Activated CD8-positive, alpha-beta memory T cell treated with anti-CD3 and anti-CD28 coated beads for 24 hours (primary cell): ENCODE measurements at places on chromosomes 6 and 20.

- DNase-seq, result no peak
Measured at GRCh38 chr20:22977047-22977785, 57.9 kb upstream of the SSTR4 start.

DNA sequence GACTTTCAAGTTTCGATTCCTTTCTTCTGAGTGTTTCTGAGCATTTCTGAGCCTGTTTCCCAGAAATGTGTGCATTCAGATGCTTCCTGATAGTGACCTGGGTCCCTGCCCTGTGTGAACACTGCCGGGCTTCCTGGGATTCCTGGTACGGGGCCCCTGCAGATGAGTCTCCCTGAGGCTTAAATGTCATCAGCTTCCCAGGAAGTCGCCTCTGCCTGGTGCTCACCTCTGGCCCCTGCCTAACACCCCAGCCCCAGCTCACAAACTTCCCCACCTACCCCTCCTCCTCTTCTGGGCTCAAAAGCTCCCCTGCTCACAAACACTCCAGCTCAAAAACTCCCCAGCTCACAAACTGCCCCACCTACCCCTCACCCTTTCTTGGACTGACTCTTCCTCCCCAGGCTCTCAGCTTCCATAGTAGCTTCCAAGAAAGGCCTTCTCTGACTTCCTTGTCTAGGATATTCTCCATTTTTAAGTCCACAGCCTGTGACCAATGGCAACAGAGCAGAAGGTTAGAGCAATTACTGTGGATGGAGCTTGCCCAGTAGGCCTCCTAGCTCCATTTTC lies 42.0 kb downstream of the TGM2 start:
- peak; percentile 26 for DNase-seq

DNA sequence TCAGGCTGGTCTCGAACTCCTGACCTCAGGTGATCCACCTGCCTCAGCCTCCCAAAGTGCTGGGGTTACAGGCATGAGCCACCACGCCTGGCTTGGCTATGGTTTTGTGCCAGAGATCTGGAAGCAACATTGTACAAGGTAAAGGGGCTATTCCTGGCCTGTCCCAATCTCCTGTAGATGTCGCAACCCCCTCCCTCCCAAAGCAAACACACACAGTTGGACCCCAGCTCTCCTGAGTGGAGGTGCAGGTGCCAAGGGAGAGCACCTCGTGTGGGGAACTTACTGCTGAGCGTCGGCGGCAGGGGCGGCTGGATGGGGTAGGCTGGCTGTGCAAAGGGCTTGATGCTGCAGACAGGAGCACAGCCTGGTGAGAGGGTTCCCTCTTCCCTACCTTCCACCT lies 8.8 kb downstream of the RPL10A start:
- no peak for DNase-seq

GRCh38 chr6:26087284-26088115 lies at the start of gene HFE:
HFE (plus strand) TSS chr6:26087429; CDS start chr6:26087441, 12 bp downstream.
- DNase-seq, result peak; percentile 68
